NCI-H187 treated with DMSO at 0.1 percent for 48 hours (cell line): ENCODE measurements at places on chromosomes 13 and 19.
A peak's percentile ranks its signal among the peaks of the same experiment; 100 is the strongest.

GRCh38 chr13:92823059-92823458, 403.5 kb upstream of the GPC6 start:
- DNase-seq, result no peak

DNA sequence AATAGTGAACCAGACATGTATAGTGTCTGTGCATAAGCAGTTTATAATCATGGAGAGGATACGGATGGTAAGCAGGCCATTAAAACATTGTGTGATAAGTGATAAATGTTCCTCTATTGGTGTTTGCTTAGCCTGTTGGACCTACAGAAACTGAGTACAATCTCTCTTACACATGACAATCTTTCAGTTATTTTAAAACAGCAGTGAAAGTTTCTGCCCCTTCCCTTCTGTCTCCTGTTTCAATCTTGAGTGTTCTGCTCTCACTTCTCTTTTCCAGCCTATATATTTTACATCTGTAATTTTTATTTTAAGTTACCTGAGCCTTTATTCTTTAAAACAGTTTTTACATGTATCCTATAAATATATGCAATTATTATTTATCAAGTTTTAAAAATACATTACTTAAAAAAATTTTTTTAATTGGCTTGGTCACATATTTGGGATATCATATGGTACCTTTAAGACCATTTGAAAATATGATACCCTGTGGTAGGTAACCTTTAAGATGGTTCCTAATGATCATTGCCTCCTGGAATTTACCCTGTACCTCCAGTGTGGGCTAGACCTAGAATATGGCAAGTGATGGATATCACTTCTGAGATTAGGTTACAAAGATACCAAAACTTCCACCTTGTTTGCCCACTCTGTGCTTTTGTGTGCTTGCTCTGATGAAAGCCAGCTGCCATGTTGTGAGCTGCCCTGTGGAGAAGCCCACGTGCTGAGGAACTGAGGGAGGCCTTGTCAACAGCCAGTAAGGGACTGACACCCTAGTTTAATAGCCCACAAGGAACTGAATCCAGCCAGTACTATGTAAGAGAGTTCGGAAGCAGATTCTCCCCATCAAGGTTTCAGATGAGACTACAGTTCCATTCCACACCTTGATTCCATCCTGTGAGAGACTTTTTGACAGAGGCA, 99.3 kb downstream of the DHRS12 start:
- no peak for DNase-seq

- DNase-seq, result no peak
These were observed 123.1 kb downstream of the CDK8 start for GRCh38 chr13:26377038-26377437.

DNA sequence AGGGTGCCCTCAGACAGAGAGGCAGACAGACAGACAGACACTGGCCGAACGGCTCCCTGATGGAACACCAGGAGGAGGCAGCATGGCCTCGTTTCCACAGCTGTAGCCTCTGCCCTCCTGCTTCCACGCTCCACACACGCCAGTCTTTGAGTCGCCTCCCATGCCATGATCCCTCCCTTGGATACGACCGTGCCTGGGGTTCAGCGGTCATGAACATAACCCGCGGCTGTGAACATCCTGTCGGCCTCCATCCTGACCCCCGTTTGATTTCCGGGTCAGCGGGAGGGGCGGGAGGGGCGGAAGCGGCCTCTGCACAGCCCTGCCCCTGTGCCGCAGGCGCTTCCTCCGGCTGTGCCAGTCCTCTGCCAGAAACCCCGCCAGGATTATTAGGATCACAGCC, 23.4 kb downstream of the GP6 start:
- DNase-seq, result no peak

DNA sequence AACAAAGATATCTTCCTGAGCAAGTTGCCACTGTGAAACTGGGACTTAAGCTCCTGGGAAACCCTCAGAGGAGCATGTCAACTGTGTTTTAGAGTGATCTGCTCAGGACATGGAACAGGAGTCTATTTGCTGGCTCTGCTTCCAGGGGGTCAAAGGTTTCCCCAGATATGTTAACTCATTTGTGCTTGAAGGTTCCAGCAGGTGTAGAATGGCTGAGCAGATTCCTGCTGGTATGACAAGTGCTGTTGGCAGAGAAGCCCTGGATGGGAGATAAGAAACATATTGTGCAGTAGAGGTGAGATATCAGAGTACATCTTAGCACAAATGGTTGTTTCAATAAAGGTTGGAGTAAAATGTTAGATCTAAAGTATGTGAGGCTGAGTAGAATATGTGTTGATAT, 282.7 kb upstream of the DACH1 start:
- no peak for DNase-seq

- DNase-seq, result no peak
These were observed 350.9 kb downstream of the FOXO1 start for GRCh38 chr13:40315416-40316064.

- DNase-seq, result no peak
These were observed 553.7 kb upstream of the PRR20A start for GRCh38 chr13:56586976-56587375.

- DNase-seq, result no peak
These were observed 60.9 kb upstream of the MED4 start for GRCh38 chr13:48155848-48156247.

GRCh38 chr13:57624565-57625435, 6.7 kb upstream of the PCDH17 start:
- peak; percentile 14 for DNase-seq

GRCh38 chr19:51873097-51873496, 14.7 kb downstream of the ZNF577 start:
- no peak for DNase-seq

GRCh38 chr19:6270822-6271221, 9.0 kb downstream of the MLLT1 start:
- no peak for DNase-seq

DNA sequence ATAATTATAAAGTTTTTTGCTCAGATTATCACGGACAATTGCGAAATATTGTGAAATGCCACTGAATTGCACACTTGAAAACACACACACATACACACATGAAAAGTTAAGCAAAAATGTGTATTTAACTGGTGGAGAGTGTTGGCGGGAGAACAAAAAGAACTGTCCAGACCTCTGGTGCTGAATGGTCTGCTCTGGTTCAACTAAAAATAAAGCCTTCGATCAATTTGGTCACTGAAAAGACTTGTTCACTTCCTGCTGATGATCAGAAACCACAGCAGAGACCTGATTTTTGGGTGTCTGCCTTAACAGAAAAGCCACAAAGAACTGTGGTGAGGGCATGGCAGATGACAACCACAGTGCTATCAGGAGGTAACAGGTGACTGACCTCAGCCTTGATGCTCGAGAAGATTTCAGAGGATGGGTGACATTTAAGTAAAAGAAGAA, 4.0 kb upstream of the IGFL1 start:
- DNase-seq, result no peak

DNA sequence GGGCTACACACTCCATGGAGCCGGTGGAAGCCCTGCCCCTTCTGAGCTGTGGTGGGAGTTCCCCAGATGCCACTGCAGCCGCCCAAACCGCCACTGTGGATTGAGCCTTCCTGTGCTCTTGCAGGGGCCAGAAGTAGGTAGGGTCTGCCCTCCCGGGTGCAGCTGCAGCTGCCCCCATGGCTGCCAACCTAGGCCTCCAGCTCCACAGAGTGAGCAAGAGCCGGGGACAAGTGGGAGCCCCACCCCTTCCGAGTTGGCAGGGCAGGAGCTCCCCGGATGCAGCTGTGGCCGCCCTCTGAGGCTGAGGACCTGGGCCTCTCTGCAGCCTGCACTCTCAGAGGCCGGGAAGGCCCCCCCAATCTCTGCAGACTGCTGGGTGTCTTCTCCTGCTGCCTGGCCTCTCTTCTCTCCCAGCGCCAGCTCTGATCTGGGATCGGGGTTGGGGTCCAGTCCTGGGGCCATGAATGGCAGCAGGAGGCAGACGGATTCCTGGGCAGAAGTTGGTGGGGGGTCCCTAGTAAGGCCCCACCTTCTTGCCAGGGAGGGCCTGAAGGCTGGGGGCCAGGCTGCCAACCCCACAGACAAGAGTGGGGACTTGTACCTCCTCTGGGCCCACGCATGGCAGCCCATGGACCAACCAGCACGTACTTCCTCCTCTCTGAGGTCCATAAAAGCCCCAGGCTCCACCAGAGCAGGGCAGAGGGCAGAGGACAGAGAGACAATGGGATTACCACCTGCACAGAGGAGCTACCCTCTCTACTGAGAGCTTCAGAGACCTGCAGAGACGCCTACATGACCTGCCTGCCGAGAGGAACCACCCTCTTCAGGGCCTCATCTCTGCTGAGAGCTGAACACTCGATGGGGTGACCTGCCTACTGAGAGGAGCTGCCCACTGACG, 28.9 kb downstream of the AP2S1 start:
- DNase-seq, result no peak

GRCh38 chr13:106566641-106567473, 1.1 kb downstream of the ARGLU1 start:
- peak; percentile 41 for DNase-seq

GRCh38 chr19:485583-486236, 10.6 kb upstream of the MADCAM1 start:
- DNase-seq, result no peak

DNA sequence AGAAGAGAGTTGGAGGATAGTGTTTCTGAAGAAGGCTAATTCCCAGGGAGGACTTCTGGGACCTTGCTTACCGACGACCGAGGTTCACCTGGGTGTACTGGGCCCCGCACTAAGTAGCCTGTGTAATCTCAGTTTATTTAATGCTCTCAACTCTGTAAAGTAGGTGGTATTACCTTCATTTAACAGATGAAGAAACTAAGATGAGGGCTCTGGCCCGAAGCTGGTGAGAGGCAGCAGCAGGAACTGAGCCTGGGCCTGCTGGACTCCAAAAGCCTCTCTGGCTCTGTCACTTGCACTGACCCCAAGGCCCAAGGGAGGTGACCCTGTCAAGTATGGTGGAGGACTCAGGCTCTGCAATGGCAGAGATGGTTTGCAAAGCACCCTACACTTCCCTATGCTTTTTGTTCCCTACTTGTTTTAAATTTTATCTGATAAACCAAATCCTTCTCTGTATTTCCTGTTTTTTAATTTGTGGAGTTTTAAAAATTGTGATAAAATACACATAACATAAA, 50.6 kb downstream of the GGACT start:
- DNase-seq, result no peak

DNA sequence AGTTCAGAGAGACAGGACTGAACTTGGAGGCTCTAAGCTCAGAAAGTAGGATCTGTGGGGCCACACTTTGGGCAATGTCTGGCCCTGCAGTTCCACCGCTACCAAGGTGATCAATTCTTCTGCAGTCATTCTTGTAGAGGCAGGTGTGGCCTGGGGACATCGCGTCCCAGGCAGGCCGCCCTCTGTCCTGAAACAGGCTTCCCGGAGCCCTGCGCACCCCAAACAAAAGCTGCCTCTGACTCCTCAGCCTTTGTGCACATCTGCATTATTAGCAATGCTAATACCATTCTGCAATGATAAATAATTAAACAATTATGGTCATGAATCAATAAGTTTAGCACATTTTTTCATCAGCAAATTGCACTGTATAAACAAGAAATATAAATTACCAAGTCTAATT, 160.2 kb downstream of the URI1 start:
- no peak for DNase-seq

- DNase-seq, result no peak
These were observed 221.9 kb downstream of the TSHZ3 start for GRCh38 chr19:31127134-31127967.

- DNase-seq, result no peak
These were observed 142.2 kb downstream of the IRS2 start for GRCh38 chr13:109644069-109644750.

GRCh38 chr19:48925240-48925843, 8.2 kb upstream of the DHDH start:
- DNase-seq, result no peak

DNA sequence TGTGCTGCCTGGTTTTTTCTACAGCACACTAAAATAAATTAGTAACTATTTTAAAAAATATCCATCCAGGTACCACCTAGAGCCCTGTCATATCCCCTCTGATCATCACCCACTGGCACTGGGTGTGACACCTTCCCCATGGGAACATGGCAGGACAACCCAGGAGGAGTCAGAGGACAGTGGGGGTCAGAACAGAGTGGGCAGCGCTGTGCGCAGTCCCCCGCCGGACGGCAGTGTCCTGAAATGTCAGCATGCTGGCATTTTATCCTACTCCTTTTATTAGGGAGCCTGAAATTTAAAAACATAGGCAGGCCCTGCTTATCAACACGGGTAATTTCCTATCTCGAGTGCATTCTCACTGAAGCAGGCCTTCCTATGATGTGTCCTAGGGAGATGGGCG, 42.1 kb upstream of the GAS6 start:
- no peak for DNase-seq

DNA sequence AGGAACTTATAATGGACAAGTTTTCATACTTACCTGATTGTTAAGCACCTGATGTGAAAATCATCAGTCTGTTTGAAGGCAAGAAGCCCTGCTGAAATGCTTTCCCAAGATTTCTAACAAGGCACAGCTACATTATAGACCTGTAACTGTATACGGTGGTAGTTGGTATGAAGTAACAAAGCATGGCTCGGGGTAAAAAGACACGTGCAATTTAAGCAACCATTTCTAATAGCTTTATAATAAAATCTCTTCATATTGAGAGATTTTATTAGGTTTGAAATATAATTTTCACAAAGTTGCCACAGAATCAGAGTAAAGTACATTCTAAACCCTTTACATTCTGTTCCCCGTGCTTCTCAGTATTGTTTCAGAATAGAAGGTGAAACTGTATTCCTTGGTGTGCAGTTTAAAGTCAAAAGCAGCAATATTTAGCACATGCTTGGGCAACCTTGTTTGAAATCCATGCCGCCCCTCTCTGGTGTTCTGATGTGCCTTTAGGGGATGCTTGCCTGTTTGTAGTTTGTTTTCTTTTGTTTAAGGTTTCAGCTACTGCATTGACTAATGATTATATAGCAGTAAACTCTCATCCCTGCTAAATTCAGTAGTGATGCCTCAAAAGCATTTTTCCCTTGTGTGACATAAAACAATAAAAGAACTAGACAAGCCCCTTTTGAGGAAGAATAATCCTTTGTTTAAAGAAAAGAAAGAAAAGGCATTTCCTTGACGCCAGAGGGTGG, 125.2 kb upstream of the OBI1 start:
- no peak for DNase-seq

- DNase-seq, result no peak
These were observed 312.5 kb downstream of the DCLK1 start for GRCh38 chr13:35818633-35819067.

GRCh38 chr13:65339241-65339640, 1890.9 kb downstream of the PCDH9 start:
- DNase-seq, result no peak
